ENCODE measurements at places on chromosomes 11 and 22.
A peak's percentile ranks its signal among the peaks of the same experiment; 100 is the strongest.

GRCh38 chr11:113384551-113384950 lies 3.0 kb upstream of the ANKK1 start:
- no peak for DNase-seq

GRCh38 chr11:61967924-61968757 lies 707 bp upstream of the FTH1 start:
- peak; percentile 28 for DNase-seq

GRCh38 chr11:2940147-2940920 lies 11.1 kb upstream of the PHLDA2 start:
- DNase-seq: peak; percentile 69

- no peak for DNase-seq
Observed at GRCh38 chr22:24583221-24584165, 9.4 kb downstream of the LRRC75B start.

GRCh38 chr11:62418733-62419132 lies at the start of gene SCGB1A1:
TSS of gene SCGB1A1 (plus strand) at chr11:62419033. CDS start at chr11:62419096, 63 bp downstream.
- DNase-seq: no peak

DNA sequence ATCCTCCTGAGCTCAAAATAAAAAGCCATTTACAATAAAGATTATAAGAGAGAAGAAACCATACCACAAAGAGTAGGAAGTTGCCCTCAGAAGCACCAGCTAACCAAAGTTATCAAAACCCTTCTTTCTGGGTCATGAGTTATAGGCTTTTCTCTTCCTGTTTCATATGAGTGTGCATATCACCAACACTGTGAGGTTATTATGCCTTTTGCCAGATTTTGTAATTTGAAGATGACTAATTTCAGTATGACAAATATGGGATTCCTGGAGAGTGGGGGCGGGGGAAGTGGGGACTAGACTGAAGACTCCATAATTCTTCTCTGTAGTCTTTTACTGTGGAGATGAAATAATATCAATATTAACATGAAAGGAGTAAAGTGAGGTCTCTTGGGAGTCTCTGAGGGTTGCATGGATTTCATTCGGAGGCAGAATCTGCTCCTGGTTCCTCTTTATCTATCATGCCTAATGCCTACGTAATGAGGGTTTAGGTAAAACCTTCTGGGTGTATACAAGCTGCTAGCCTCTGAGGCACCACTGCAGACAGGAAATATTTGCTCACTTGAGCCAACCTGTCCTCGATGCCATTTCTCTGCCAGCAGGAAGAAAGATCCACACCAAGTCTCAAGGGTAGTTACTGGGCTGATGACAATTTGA lies 2.1 kb downstream of the LPXN start:
- peak; percentile 72 for DNase-seq

DNA sequence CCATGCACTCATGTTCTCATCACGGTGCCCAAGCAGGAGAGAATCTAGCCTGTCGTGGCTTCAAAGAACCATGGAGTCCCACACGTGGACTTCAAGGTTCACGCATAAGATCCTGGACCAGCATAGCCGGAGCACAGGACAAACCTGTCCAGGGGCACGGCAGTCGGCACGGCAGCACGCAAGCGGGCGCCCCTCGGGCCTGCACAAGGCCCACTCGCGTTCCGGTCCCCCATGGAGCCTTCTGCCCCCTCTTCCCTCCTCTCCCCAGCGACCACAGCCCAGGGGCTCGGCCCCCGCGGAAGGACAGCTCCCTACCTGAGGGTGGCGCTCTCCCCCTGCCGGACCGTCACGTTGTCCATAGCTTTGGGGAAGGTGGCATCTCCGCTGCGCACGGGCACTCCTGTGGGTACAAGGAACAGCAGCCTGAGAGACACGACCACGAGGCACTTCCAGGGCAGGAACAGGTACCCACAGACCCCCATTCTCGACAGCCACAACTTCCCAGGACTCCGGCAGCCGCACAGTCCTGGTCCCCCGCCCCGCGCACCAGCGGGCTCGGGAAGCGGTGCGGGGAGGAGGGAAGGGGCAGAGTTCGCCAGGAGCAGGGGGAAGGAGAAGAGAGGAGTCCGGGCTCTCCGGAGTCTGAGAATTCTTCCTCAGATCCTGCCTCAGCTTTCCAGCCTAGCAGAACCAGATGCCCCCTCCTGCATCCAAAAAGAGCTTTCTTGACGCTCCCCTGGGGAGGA lies 589.5 kb downstream of the OPCML start:
- DNase-seq: no peak

GRCh38 chr11:64322925-64323260 lies 5.0 kb downstream of the PRDX5 start:
- DNase-seq: no peak

DNA sequence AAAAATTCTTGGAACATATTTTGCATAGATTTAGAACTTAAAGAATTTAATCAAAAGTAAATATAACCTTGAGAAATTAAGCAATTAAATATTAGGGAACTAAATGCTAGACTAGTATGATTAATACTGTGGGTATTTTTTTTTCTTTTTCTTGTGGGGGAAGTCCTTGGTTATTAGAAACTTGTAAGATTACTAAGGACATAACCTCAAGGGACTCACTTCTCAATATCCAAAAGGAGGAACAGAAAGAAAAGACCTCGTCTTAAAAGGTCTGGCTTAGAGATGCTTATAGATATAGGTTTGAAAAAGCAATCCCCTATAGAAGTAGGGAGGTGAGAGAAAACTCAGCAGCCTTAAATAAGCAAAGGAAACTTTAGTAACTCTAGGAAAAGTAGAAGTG lies 368.5 kb downstream of the INSC start:
- DNase-seq: no peak

DNA sequence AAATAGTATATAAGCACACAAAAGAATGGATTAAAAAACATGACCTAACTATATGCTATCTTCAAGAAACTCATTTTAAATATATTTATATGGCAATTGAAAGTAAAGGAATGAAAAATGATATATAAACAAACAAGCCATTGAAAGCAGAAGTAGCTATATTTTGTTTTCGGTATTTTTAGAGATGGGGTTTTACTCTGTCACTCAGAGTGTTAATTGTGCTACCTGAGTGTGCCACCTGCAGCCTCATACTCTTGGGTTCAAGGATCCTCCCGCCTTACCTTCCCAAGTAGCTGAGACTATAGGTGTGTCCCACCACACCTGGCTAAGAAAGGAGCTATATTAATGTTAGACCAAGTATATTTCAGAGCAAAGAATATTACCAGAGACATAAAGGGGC lies 624.1 kb downstream of the BUD13 start:
- DNase-seq: no peak

DNA sequence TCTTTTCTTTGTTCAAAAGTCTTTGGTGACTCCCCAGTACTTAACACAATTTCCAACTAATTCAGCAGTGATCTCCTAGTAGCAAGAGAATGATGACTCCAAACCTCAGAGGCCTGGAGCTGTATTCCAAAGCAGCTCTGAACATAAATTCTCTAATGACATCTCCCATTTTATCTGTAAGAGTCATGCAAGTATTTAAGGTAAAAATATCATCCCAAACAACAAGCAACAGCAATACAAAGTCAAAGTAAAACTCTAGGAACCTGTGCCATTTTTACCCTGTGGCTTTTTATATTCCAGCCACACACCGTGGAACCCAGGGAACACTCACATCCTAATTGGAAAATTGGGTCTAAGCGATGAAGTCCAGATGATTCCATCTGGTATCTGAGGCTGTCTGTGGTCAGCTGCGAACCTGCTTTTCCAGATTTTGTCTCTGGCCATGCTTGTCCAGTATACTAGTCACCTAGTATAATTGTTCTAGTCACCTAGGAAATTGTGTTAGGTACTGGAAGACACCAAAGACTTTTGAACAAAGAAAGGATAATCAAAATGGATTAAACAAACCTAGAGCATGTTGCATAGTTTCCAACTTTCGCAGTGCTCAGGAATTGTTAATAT lies 92.3 kb upstream of the SLC25A18 start:
- DNase-seq: no peak

GRCh38 chr11:24592360-24592759 lies 95.5 kb downstream of the LUZP2 start:
- no peak for DNase-seq

DNA sequence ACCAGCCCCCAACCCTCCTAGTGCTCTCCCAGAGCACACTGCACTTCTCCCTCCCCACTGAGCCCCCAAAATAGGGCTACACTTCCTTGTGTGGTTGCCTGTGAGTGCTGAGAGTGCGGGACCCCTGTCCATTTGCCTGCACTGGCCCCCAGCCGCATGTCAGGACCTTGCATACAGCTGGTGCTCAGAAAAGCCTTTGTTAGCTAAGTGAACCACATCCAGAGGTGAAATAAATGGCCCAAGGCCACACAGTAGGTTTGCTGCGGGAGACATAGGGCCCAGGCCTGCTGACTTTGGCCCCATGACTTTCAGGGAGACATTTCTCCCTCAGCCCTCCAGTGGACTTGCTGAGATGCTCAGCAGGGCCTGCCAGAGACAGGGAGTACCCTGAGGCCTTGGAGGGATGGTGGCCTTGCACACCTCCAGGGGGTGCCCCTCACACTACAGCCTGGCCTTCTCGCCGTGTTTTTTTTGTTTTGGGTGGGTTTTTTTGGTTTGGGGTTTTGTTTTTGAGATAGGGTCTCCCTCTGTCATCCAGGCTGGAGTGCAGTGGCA lies 10.2 kb downstream of the SSTR3 start:
- DNase-seq: no peak

- DNase-seq: no peak
Observed at GRCh38 chr11:124302347-124303125, 11.2 kb downstream of the OR8D1 start.

- peak; percentile 32 for DNase-seq
Observed at GRCh38 chr11:808427-809286, 1.1 kb upstream of the RPLP2 start.

- no peak for DNase-seq
Observed at GRCh38 chr22:28015676-28016601, 96.9 kb upstream of the PITPNB start.

- no peak for DNase-seq
Observed at GRCh38 chr22:30416837-30417236, 8.7 kb upstream of the MTFP1 start.

GRCh38 chr22:37333724-37334460 lies 51.6 kb downstream of the CYTH4 start:
- DNase-seq: no peak

DNA sequence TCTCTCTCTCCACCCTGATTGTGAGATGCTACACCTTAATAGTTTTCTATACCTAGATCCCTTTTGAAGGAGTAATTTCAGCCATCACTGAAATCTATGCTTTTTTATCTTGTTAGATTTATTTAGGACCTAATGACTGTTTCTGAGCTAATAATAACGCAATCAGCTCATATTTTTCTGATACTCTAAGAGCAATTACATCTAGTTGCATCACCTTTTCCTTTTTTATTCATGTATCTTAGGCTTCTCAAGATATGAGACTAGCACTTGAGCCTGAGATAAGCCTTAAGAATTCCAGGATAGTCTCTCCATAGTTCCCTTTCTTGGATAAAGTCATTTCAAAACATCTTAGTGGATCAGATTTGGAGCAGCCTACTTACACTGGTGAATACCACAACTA lies 25.1 kb upstream of the CAVIN3 start:
- DNase-seq: no peak

GRCh38 chr11:68677432-68677831 lies 6.9 kb upstream of the GAL start:
- no peak for DNase-seq

GRCh38 chr11:117438371-117439000 lies 110.8 kb downstream of the CEP164 start:
- DNase-seq: no peak

- no peak for DNase-seq
Observed at GRCh38 chr22:46010951-46011626, 34.1 kb upstream of the WNT7B start.

DNA sequence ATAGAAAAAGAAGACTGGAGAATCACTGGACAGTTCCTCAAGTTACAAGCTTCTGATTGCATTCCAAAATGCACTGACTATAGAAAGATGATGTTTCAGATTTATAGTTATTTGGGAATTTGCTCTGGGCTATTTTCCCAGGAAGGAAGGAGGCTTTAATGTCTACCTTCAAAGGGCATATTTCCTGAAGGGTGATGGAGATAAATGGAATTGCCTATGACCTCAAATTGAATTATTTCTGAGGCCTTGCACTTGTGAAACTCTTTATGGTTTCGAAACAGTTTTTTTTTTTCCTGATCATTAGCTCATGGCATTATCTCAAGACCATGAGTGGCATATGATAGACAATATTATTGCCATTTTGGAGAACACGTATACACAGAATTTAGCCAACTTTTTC lies 333.9 kb downstream of the METTL15 start:
- no peak for DNase-seq

DNA sequence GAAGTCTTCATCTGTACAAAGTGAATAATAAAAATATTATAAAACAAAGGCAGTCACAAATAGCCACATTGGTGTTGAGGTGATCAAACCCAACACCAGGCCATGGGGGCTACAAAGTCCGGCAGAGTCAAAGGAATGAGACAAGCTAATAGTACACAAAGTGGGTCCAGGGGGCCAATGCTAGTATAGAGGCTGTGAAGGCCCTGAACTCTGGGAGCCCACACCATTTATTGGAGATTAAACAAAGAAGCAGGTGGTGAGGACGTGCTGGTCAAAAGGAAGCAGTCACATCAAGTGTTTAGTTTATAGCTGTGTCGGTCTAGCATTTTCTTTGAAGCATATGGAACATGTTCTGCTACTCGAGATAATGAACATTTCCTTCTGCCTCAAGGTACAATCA lies 58.6 kb upstream of the CCT8L2 start:
- DNase-seq: no peak

DNA sequence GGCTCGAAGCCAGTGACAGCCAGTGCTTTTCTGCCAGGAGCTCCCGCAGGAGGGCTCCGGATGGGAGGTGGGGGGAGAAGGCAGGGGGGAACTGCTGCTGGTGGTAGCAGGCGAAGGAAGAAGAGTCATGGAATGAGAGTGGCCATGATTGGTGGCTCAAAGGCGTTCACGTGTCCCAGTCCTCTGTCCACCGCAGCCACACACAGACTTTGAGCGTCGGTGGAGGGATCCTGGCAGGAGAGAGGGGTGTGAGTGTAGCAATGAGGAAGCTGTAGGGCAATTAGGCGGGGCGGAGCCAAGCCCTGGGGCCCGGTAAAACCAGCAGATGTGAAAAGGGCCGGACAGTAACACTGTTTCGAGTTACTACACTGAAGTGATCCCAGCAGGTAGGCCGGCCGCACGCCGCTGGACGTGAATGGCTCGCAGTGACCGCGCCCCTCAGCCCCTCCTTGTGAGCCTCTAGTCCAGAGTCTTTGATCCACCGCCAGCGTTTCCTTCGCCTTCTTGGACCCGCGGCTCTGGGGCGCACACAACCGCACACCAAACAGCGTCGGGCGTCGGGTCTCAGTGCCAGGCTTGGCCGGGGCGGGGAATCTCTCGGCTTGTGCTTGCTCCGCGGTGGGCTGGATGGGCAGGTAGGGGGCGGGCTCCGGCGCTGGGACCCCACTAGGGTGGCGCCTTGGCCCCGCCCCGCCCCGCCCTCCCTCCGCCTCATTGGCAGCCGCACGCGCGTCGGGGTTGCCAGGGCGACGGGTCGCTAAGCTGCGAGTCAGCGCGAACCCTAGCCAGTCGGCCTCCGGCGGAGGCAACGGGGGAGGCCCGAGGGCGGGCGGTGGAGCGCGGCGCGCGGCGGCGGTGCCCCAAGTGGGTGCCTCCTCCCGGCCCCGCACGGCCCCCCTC lies at the start of gene LRRC10B:
Gene LRRC10B (plus strand): TSS at position 788 of the 900 bp plus-strand sequence. CDS start 250 bp downstream, outside the sequence.
- DNase-seq: peak; percentile 3

- no peak for DNase-seq
Observed at GRCh38 chr22:50656122-50657070, 16.2 kb upstream of the SHANK3 start.

- DNase-seq: peak; percentile 62
Observed at GRCh38 chr11:86047275-86047991, 21.5 kb downstream of the PICALM start.
